ENCODE measurements at places on chromosomes 6 and 20. TPM values are rescaled to one million over a fixed set of nuclear protein-coding genes. Genes with fewer than 3 reads are reported as not detected.

- DNase-seq, result no peak
These were observed 525.4 kb upstream of the ID4 start for GRCh38 chr6:19311786-19312185.

DNA sequence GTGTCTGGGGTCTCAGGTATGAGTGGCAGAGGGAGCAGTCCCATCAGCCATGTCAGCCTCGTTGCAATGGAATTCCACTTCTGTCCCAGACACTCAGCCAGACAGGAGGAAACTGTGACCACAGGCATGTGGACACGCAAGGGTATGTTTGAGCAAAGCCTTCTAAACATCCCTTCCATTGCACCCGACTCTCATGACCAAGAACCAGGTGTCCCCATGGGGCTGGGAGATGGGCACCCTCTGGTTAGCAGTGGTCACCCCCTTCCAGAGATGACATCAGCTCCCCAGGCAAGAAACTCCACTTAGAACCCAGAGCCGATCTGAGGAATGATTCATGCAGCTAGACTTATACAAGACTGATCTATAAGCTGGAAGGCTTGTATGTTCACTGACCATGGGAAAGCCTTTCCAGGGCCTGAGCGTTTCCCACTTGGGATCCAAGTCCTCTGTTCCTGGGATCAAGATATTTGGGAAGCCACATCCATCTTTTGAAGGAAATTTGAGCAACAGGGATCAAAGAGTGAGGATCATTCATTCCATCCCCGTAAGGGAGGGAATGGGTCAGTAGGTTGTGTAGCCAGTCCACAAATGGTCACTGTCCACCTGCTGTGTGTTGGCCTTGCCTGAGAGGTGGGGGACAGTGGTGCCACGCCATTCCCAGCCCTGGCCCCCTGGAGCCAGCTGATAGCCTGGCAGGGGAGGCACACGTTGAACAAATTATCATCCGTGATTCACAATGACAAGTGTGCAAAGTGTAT, 3.9 kb upstream of the MRGBP start:
- no peak for DNase-seq

DNA sequence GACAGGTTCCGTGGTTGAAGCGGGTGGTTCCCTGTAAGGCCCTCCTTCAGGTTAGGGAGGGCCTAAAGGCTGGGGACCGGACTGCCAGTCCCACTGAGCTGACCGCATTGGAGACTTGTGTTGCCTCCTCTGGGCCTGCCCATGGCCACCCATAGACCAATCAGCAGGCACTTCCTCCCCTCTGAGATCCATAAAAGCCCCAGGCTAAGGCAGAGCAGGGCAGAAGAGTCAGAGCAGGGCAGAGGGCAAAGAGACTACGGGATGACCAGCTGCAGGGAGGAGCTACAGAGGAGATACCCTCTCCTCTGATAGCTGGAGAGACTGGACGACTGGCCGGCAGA, 537.4 kb downstream of the TENT5A start:
- DNase-seq, result no peak

DNA sequence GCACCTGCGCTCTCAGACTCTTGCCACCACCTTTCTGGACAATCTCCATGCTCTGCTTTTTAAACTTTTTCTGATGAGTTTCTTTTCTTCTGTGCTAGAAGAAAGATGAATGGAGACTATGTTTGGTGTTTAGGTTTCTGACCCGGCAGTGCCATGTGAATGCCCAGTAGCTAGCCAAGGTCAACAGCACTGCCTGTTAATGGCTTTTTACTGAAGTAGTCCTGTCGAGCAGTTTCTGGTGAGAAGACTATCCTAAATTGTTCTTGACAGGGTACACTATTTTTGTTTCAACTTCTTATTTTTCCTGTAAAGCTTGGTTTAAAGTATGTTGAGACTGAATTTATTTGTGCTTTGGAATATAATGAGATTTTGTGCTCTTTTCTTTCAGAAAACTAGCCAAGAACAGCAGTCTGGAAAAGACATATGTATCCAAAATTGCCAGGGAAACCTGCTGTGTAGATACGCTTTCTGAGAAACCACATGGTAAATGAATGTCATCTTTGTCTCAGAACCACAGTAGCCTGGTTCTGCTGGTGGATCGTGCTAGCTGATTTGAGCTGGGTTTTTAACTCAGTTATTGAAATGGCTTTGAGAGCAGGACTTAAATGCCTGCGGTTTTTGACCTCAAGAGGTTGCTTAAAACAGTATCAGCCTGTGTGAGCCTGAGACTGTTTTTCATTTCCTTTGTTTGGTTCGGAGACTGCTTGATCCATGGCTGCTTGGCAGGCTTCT, 48.1 kb downstream of the KCNS1 start:
- DNase-seq, result no peak

ID1 gene
- 0.72 TPM for total RNA-seq

TLDC2 gene
- total RNA-seq, result not detected

GRCh38 chr20:63152322-63153253, 63.3 kb downstream of the YTHDF1 start:
- peak; percentile 19 for DNase-seq

IPCEF1 gene
- 46.4 TPM for total RNA-seq

DNA sequence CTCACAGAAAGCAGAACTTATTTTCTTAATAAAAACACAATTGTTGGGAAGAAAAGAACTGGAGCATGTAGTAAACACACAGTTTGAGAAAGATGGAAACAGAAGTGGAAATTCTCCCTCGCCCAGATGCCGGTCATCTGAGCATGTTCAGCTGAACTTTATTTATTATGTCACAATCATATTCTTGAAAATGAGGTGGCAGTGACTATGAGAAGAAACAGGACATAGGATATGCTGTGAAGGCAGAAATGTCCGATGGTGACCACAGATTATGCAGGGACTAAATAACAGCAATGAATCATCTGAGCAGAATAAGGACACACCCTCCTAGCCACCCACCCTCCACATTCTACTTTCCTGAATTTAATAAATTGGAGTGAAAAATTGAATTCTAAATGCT, 425.3 kb upstream of the NOX3 start:
- no peak for DNase-seq

- no peak for DNase-seq
These were observed 1422.8 kb upstream of the EYS start for GRCh38 chr6:67129780-67130179.

DNA sequence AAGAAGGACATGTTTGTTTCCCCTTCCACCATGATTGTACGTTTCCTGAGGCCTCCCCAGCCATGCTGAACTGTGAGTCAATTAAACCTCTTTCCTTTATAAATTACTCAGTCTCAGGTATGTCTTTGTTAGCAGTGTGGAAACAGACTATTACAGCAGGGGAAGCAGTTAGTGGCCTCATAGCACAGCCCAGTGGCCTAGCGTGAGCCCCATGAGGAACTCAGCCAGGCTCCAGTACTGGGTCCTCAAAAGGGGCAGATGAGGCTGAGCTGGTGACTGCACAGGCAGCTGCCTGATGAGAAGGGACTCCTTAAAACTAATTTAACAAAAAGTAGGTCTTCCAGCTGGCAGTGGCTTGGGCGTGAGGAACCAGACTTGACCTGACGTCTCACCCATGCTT, 399.9 kb downstream of the CDH26 start:
- DNase-seq, result no peak

RPP21 gene
- 43.0 TPM for total RNA-seq

GRCh38 chr6:104572901-104573300, 286.8 kb downstream of the HACE1 start:
- no peak for DNase-seq

SLC35D3 gene
- total RNA-seq, result not detected

SNRNP48 gene
- total RNA-seq, result 19.8 TPM

DNA sequence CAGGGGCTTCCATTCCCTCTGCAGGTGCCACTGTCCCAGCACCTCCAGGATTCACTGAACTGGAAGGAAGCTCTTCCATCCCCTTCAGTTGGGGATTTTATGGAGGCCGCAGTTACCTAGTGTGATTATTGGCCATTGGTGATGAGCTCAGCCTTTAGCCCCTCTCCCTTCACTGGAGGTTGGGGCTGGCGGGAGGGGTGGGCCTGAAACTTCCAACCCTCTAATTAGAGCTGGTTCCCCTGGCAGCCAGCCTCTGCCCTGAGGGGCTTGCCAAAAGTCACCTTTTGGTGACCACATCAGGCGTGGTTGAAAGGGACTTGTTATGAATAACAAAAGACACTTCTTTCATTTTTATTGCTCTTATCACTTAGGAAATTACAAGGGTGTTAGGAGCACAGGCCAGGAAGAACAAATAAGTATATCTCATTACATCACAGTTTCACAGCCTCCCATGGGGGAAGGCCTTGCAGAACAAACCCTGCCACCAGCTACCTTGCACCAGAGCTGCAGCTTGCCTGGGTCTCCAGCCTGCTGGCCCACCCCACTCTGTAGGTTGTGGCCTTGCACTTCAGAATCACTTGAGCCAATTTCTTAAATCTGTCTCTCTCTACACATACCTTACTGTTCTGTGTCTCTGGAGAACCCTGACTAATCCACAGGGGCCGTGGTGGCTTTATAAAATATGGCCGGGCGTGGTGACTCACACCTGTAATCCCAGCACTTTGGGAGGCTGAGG, 5.0 kb downstream of the PYGB start:
- no peak for DNase-seq

BPI gene
- not detected for total RNA-seq

TMEM170B gene
- 1.4 TPM for total RNA-seq

Measured in activated naive CD8-positive, alpha-beta T cell treated with anti-CD3 and anti-CD28 coated beads, Interleukin-2, amount 10 ng/mL, durations not matched to agents 7 days and 5 days (primary cell).